SW 1271 (cell line): ENCODE measurements at places on chromosomes 4 and X.
A peak's percentile ranks its signal among the peaks of the same experiment; 100 is the strongest.

- no peak for DNase-seq
These were observed 137.2 kb downstream of the SH3KBP1 start for GRCh38 chrX:19750028-19750782.

GRCh38 chr4:119851649-119852048 is 215.0 kb downstream of the MAD2L1 start:
- DNase-seq: no peak

DNA sequence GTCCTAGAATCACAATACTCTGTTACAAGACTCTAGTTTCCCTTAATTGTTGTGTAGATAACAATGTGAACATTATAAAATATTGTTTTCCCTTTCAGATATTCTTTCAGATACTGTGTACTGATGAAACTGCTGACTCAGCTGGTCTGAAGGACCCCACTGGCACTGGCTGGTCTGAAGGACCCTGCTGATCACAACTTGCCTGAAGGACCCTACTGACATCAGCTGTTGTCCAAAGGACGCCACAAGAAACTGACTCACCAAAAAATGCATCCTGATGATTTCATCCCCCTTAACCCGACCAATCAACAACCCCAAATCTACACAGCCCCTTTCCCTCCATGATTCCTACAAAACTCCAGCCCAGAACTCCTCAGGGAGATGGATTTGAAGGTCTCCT is 258.8 kb upstream of the GNPDA2 start:
- no peak for DNase-seq

GRCh38 chr4:48489683-48490011 is 405 bp upstream of the ZAR1 start:
- DNase-seq: no peak

- no peak for DNase-seq
These were observed 82.9 kb downstream of the CAMK2D start for GRCh38 chr4:113678641-113679040.

DNA sequence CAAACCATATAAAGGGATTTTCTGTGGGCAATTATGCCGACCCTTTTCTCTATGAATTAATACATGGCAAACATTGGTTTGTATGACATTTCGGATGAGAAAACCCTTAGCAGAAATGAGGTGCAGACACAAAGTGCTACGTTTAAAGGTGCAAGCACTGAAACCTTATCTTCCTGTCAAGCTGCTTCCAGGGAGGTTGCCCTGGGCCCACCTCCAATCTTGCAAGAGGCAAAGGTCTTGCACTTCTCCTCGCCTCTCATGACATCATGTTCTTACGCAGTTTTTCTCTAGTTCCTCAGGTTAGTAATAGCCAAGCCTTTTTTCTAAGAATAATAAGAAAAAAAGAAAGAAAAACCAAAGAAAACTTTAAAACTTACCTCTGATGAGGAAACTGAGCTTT is 220.1 kb downstream of the DHX15 start:
- DNase-seq: no peak

- DNase-seq: peak; percentile 55
These were observed 18.0 kb upstream of the TMSB4X start for GRCh38 chrX:12956704-12957534.

DNA sequence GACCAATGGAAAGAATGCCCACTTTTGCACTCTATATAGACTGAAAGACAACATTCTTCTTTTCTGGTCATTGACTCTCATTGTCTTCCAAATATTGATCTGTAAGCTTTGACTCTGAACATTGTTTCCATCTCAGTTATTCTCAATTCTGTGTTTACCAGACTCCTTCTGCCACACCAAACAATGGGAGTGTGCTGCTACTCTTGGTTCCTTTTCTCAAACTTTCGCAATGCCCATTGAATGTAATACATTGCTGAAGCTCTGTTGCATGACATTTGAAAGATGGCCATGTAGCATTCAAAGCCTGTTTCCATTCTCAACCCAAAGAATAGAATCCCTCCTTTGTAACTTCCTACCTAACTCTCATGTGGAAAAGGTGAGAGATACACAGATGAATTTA is 136.2 kb downstream of the BTC start:
- no peak for DNase-seq

- DNase-seq: no peak
These were observed 163.5 kb downstream of the PWWP3B start for GRCh38 chrX:106331606-106332005.

- no peak for DNase-seq
These were observed 1033.0 kb upstream of the INTU start for GRCh38 chr4:126599746-126600145.

- no peak for DNase-seq
These were observed 45.2 kb upstream of the DACH2 start for GRCh38 chrX:86103061-86103460.

- DNase-seq: no peak
These were observed 69.3 kb downstream of the MTMR1 start for GRCh38 chrX:150762258-150763165.

DNA sequence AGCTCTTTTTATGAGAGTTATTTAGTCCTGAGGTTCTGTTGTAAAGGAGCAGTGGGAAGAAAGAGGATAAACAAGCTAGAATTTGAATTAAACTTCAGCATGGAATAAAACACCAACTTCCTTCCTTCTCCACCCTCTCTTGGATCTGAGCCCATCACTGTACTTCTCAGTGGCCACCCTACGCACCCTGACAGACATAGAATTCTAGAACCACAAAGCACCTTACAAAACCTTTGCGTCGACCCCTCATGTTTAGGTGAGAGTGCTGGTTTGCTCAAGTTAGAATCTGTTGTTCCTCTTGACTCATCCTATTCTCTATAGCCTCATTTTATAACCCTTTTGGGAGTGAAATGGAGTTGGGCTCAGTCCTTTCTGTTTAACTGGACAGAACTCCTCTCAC is 84.6 kb upstream of the RPL34 start:
- DNase-seq: no peak

DNA sequence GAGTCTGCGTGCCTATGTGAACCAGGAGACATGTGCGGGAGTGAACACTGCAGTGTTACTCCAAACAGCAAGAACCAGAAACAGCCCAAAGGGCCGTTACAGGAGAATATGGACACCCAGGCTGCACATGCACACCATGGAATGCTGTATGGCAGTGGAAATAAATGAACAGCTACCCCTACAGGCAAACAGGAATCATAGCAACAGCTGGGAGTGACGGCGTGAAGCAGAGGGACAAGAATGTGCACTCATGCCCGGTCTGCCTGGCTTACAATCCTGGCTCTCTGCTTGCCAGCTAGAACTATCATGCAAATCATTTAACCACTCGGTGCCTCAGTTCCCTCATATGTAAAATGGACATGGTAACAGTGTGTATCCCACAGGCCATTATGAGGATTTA is 16.6 kb downstream of the GPKOW start:
- DNase-seq: no peak
